Nucleus accumbens (tissue), 56 donors: ENCODE measurements at places on chromosomes 7 and 10.

- DNase-seq = no peak
These were observed 7.4 kb upstream of the MICALL2 start for GRCh38 chr7:1466524-1467271.

GRCh38 chr7:133023370-133024071 lies 58.4 kb downstream of the CHCHD3 start:
- DNase-seq = no peak

GRCh38 chr10:15083674-15084501 lies 4.7 kb downstream of the ACBD7 start:
- DNase-seq = no peak

- no peak for DNase-seq
These were observed 58.0 kb upstream of the STRIP2 start for GRCh38 chr7:129376076-129376777.
